ENCODE measurements at places on chromosomes 4 and X. TPM values are rescaled to one million over a fixed set of nuclear protein-coding genes. Genes with fewer than 3 reads are reported as not detected.

Gene CHRDL1
- 0.70 TPM for total RNA-seq

Gene HS6ST2
- total RNA-seq = not detected

Gene TMEM271
- total RNA-seq = not detected

Gene TGIF2LX
- not detected for total RNA-seq

Gene VCX
- total RNA-seq = not detected

DNA sequence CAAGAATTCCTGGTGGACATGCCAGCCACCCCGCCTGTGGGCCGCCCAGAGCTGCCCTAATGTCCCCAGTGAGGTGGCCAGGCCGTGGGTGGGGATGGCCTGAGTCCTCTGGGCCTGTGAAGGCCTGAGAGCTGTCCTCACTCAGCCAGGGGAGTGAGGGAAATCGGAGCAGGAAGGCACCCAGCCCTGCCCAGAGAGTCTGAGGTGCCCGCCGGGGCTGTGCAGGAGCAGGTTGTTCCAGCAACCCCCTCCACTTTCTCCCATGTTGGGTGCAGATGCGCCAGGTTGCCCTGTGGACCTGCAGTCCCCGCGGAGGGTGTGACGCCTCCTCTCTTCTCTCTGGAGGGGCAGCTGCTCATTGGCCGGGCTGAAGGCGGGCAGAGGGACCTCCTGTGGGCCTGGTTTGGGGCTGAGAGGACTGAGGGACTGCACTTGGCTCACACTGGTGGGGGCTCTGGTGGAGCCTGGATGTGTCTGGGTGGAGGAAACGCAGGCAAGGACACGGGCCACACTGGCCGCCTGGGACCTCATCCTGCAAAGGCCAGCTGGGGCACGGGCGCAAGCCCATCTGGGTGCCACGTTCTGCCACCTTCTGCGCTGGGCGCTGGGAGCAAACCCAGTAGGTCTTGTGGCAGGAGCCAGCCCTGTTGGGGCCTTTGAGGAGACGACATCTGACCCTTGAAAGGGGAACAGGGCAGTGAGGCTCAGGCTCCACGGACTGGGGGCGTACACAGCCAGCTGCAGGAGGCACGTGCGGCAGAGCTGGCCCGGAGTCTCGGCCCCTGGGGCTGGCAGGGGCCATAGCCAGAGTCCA, 14.0 kb downstream of the DOK7 start:
- H3K27me3 ChIP-seq = peaks cover 15% of the 10 kb centered on the region
- H3K36me3 ChIP-seq = no peaks in the 10 kb centered on the region

- H3K4me3 ChIP-seq = no peak overlapping the region
- H3K4me1 ChIP-seq = peaks cover 40% of the 10 kb centered on the region
- no peak overlapping the region for H3K27ac ChIP-seq
- H3K27me3 ChIP-seq = no peaks in the 10 kb centered on the region
These were observed 593.8 kb downstream of the SPRY1 start for GRCh38 chr4:123990310-123990870.

- H3K4me1 ChIP-seq = no peaks in the 10 kb centered on the region
- no peak for DNase-seq
- no peak overlapping the region for H3K4me3 ChIP-seq
- H3K36me3 ChIP-seq = no peaks in the 10 kb centered on the region
- no peak overlapping the region for H3K27ac ChIP-seq
These were observed 64.9 kb downstream of the SORCS2 start for GRCh38 chr4:7256984-7257810.

- no peak overlapping the region for H3K4me3 ChIP-seq
- H3K4me1 ChIP-seq = peaks cover 14% of the 10 kb centered on the region
- peaks cover 6% of the 10 kb centered on the region for H3K36me3 ChIP-seq
These were observed 10.3 kb downstream of the CTBP1 start for GRCh38 chr4:1238676-1239000.

- H3K27me3 ChIP-seq = no peaks in the 10 kb centered on the region
- H3K4me3 ChIP-seq = no peak overlapping the region
- H3K36me3 ChIP-seq = 0 out of 2 replicates have a peak, but pooled peaks cover 6% of the 10 kb centered on the region
- no peak overlapping the region for H3K27ac ChIP-seq
- H3K4me1 ChIP-seq = peaks cover 19% of the 10 kb centered on the region
- DNase-seq = peak; percentile 79
These were observed 126.5 kb downstream of the ADGRA3 start for GRCh38 chr4:22389240-22389870.

GRCh38 chrX:147958291-147958690, 22.8 kb upstream of the FMR1NB start:
- peak overlapping the region; percentile 57 for H3K27ac ChIP-seq
- H3K27me3 ChIP-seq = no peaks in the 10 kb centered on the region
- H3K4me3 ChIP-seq = no peak overlapping the region
- DNase-seq = peak; percentile 69
- H3K4me1 ChIP-seq = peaks cover 29% of the 10 kb centered on the region

GRCh38 chrX:11210415-11210801, 82.8 kb upstream of the AMELX start:
- no peaks in the 10 kb centered on the region for H3K27me3 ChIP-seq
- H3K4me3 ChIP-seq = no peak overlapping the region

GRCh38 chrX:100939333-100939732, 10.6 kb upstream of the XKRX start:
- DNase-seq = no peak
- H3K27me3 ChIP-seq = peaks cover 1% of the 10 kb centered on the region
- H3K4me1 ChIP-seq = no peaks in the 10 kb centered on the region
- no peaks in the 10 kb centered on the region for H3K36me3 ChIP-seq

- H3K27me3 ChIP-seq = peaks cover 11% of the 10 kb centered on the region
- peaks cover 11% of the 10 kb centered on the region for H3K4me1 ChIP-seq
- no peak overlapping the region for H3K27ac ChIP-seq
- H3K4me3 ChIP-seq = no peak overlapping the region
- peaks cover 12% of the 10 kb centered on the region for H3K36me3 ChIP-seq
These were observed 151.3 kb upstream of the JADE1 start for GRCh38 chr4:128658214-128658631.

All from HFFc6 (cell line).